Stimulated activated CD8-positive, alpha-beta memory T cell treated with anti-CD3 and anti-CD28 coated beads, Interleukin-7, amount 100 ng/mL, for 4 hours (primary cell): ENCODE measurements at places on chromosomes 4 and X.

DNA sequence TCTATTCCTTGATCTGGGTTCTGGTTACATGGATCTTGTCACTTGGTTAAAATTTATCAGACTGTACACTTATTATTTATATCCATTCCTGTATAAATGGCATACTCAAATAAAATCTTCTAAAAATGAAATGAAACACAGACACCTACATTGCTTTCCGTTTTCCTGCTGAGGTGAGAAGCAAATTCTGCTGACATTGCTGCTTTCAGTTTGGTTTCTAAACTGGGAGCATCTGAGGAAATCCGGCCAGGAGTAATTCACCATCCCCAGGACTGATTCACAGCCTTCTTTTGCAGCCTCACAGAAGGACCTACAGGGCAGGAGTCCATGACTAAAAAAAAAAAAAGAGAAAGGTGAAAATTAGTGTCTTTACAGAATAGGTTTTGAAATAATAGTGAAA lies 93.6 kb downstream of the CORIN start:
- no peak for DNase-seq

GRCh38 chrX:9271789-9272525 lies 192.9 kb upstream of the TBL1X start:
- no peak for DNase-seq

GRCh38 chr4:138724530-138724929 lies 291.1 kb upstream of the NOCT start:
- DNase-seq: no peak

DNA sequence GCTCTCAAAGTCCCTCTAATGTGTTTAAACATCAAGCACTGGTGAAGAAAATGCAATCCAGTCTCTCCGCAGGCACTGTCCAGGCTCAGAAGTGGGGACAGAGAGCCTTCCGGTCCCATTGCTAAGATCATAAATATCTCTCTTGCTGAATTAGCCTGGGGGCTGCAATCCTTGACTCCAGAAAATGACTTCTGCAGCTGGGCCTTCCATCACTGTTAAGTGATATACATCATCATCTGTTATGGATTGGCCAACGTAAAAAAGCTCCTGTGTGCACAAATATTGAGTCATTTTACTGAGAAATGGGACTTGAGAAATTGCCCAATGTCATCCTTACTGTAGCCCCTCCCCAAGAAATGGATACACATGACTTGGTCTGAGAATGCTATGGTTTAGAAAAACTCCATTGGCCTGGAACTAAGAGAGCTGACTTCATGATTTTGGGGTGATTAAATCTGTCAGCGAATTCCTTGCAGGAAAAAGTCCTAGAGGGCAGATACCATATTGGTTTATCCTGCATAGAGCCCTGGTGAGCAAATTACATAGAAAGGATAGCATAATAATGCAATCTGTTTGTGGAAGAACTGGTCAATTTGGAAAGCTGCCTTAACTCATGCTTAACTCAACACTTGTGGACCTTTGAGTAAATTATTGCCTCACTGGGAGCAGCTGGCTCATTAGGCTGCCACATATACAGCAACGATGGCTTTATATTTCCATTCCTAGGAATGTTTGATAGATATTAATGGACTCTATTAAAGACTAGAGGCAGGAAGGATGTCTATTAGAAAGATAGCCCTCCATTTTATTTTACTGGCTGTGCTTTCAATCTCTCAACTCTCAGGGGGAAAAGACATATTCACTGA lies 346.1 kb downstream of the GBA3 start:
- no peak for DNase-seq

GRCh38 chr4:48877827-48878535 lies 28.6 kb downstream of the OCIAD2 start:
- no peak for DNase-seq

DNA sequence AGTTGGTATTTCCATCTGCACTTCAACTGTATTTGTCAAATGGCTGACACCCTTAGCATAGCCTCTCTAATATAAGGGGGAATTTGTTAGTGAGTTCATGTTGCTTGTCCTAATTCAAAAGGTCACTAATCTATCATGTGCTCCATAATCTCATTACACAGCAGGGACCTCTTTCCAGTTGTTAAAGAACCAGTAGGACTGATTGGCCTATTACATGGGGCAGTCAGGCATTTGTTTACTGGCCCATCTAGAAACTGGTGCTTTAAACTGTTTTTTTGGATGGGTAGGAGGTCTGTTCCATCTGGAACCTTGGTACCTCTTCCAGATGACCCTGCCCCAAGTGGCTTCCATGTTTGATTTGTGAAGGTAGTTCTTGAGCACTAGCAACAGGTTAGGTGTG lies 11.4 kb downstream of the ANK2 start:
- no peak for DNase-seq

- DNase-seq: no peak
Observed at GRCh38 chrX:47649781-47650163, 591 bp downstream of the ELK1 start.

GRCh38 chr4:2333356-2333841 lies 71.5 kb upstream of the MXD4 start:
- DNase-seq: no peak

DNA sequence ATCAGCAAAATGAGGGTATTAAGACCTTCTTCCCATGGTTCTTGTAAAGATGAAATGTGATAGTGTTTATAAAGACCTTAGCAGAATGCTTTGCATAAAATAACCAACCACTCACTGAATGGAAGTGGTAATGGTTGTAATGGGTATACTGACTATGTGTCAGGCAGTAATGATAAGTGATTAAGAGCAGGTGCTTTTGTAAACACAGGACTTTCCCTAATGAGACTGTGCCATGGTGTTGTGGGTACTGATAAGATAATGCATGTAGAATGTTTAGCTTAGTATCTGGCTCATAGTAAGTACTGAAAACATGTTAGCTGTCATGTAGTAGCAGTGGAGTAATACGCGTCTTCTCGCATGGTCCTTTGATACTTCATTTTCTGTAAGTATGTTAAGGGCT lies 6.9 kb downstream of the LSM6 start:
- DNase-seq: no peak

DNA sequence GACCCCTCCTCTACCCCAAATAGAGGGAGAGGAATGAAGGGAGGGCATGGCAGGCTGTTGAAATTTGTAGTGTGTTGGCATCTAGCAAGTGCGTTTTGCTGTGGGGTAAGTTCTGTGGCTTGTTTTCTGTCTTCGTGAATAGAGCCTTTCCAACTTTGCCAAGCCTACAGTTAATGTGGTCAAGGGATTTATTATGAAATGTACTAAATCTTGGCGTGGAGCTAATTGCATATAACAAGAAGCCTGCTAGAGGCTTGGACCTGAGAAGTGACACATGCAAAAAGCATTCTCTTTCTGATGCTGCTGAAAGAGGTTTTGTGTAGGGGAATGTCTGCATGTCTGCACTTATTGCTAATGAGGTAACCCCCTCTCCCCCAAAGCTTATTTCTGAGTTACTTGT lies 132.2 kb downstream of the BMPR1B start:
- DNase-seq: no peak

GRCh38 chr4:76388160-76388908 lies 32.6 kb downstream of the CCDC158 start:
- no peak for DNase-seq

- no peak for DNase-seq
Observed at GRCh38 chrX:56114437-56114787, 117.7 kb upstream of the KLF8 start.

GRCh38 chr4:34422472-34423175 lies 1821.7 kb downstream of the ARAP2 start:
- no peak for DNase-seq

DNA sequence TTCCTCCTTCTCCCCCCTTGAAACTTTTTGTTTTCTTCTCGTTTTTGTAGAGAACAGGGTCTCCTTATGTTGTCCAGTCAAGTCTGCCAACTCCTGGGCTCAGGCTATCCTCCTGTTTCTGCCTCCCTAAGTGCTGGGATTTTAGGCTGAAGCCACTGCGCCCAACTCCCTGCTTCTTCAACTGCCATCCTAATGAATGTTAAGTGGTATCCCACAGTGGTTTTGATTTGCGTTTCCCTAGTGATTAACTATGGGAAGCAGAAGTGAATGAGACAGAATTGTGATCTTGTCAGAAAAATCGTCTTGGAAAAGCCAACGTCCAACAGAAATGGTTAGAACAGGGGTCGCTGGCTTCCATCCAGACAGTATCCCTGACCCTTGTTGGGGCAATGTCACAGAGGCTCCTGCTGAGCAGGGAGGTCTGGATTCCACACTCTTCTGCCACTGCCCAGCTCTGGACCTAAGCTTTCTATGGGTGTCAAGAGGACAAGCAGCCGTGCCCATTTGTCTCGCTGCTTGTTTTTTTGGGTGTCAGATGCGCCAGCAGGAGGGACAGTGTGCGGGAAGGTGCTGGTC lies 869 bp upstream of the ADD1 start:
- DNase-seq: no peak

- DNase-seq: no peak
Observed at GRCh38 chrX:52416816-52417215, 48.0 kb downstream of the XAGE2 start.

GRCh38 chr4:65789805-65790204 lies 119.5 kb upstream of the EPHA5 start:
- no peak for DNase-seq

DNA sequence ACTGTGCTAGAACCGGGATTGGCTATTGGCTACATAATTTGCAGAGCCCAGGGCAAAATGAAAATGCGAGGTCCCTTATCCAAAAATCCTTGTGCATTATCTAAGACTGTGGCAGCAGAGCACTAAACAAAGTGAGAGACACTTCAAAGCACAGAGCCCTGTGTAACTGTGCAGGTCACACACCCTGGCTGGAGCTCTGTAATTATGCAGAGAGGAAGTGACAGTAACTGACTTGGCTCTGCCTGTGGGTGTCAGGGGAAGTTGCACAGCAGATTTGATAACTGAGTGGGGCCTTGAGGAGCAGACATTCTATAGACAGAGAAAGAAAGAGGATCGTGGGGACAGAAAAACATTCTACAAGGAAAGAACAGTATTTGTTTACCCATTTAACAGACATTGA lies 173.5 kb upstream of the FMR1 start:
- no peak for DNase-seq

- DNase-seq: no peak
Observed at GRCh38 chr4:140720387-140721304, 35.5 kb downstream of the TBC1D9 start.
